CD4-positive, alpha-beta T cell treated with Interferon alpha-2 for 1 hour (primary cell): ENCODE measurements at places on chromosomes 6 and 20.

DNA sequence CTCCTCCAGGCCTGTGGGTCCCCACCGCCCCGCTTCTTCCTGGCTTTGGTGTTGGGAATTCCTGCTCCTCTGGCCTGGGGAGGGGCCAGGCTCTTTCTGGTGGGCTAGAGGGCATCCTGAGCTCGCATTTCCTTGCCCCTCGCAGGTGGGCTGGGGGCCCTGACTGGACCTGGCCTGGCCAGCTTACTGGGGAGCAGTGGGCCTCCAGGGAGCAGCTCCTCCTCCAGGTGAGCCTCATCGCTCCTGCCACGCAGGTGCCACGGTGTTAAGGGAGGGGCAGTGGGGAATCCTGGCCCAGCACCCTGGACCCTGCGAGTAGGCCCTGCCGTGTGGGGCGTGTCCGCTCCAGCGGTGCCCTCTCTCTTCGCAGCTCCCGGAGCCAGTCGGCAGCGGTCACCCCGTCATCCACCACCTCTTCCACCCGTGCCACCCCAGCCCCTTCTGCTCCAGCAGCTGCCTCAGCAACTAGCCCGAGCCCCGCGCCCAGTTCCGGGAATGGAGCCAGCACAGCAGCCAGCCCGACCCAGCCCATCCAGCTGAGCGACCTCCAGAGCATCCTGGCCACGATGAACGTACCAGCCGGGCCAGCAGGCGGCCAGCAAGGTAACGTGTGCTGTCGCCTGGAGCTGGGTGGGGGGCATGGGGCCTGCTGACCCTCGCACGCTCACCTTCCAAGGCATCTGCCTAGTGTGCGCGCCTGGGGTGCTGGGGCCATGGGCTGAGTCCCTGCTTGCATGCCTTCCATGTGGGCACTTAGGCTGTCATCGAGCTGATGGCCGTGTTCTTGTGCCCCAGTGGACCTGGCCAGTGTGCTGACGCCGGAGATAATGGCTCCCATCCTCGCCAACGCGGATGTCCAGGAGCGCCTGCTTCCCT lies 4.7 kb downstream of the ADRM1 start:
- DNase-seq = no peak

DNA sequence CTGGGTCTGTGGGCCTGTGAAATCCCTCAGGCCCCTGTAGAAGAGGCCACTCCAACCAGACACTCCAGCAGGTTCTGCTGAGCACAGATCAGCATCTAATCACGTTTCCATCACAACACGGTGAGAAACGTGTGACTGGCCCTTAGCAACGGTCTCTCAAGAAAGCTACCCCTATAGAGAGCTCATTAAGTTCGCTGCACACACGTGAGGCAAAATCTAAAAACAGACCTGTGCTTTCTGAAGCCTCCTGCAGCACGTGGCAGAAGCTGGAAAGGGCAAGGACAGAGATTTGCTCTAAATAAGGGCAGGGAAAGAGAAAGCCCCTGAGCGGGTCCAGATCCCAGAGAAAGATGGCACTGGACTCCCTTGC lies 56.5 kb downstream of the GPR6 start:
- DNase-seq = no peak

GRCh38 chr6:80544976-80545722 lies 438.7 kb downstream of the BCKDHB start:
- DNase-seq = no peak

GRCh38 chr6:144578385-144579350 lies 293.5 kb downstream of the UTRN start:
- DNase-seq = no peak

- DNase-seq = no peak
These were observed 201.0 kb upstream of the CST7 start for GRCh38 chr20:24747881-24748595.

DNA sequence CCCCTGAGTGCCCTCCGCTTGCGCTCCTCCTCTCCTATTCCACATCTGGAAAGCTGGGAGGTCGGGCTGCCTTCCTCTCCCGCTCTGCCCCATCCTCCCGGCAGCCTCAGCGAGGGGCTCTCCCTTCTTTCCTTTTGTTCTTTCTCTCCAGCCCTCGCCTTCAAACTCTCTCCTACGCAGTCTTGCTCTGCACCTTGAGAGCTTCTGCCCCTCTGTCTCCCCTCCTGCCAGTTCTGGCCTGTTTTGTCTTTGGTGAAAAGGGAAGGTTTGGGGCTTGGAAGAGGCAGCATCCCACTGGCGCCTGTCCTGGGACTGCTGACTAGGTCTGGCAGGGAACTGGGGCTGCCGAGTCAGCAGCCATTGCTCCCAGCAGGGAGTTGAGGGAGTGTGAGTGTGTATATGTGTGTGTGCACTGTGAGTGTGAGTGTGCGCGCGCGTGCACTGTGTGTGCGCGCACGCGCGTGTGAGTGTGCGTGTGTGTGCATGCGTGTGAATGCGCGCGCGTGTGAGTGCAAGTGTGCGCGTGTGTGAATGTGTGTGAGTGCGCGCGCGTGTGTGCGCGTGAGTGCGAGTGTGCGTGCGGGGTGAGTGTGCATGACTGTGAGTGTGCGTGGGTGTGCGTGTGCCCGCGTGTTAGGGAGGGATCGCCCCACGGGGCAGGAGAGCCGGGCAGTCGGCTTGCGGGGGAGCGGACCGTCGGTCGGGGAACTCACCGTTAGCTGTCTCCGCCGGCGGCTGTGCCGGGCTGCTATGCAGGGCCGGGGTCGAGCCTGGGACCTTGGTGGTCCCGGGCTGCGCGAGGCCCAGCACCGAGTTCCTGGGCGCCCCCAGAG lies 523 bp downstream of the CPXM1 start:
- DNase-seq = peak; percentile 9

DNA sequence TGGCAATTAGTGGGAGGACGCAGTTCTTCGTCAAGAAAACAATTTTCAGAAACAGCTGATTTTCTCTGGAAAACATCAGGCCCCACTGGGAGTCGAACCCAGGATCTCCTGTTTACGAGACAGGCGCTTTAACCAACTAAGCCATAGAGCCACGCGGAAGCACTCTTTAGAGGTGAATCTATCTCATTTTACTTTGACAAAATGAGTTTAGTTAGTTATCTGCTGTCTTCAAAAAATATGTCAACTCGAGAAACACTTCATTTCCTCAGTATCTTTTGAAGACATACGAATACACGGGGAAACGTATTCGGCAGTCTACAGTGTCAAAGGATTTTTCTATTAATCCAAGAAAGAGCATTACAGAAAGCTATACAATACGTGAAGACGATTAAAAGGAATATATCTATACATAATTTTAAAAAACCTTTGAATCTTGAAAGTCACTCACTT lies 26.7 kb downstream of the GPX6 start:
- DNase-seq = no peak

DNA sequence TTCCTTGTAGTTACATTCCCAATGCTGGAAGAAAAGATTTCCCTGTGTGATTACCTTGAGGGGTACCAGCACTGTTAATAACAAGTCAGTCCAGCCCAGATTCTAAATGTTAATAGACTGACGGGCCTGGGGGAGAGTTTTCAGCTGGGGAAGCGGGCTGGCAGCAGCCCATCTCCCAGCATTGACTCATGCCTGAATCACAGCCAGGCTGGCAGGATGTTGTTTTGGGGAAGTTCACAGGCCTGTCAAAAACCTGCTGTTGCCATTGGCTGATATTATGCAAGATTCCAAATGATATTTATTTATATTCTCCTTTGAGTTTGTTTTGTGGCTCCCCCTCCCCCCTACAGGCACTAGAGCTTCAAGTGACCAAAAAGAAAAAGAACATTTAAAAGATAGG lies 213.9 kb upstream of the CNR1 start:
- no peak for DNase-seq

DNA sequence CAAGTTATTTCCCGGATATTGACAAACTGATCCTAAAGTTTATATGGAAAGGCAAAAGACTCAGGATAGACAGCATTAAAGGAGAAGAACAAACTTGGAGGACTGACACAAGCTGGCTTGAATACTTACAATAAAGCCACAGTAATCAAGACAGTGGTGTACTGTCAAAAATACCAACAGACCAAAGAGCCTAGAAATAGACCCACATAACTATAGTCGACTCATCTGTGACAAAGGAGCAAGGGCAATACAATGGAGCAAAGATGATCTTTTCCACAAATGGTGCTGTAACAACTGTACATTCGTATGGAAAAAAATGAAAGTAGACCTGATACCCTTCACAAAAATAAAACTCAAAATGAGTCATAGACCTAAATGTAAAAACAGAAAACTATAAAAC lies 46.0 kb downstream of the ABHD12 start:
- no peak for DNase-seq

DNA sequence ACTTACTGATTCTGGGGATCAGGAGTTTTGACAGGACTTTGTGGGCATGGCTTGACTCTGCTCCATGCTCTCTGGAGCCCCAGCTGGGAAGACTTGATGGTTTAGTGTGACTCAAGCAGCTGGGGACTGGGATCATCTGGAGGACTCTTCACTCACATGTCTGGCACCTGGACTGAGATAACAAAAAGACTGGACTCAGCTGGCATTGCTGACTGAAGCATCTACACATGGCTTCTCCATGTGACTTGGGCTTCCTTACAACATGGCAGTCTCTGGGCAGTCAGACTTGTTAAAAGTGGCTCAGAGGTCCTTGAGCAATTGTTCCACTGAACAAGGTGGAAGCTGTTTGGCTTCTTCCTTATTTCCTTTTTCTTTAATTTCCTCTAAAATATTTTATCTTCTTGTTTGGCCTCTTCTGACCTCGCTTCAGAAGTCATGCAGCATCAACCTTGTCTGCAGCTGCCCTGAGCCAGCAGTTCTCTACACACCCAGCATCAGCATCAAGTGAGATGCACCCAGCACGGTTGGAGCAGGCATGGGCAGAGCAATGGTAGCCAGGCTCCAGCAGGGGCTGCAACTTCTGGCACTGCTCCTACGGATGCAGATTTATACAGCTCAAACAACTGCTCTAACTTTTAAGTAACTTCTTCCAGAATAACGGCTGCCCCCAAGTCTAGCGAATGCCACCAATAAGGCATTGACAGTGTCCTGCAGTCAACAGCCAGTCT lies 5.6 kb upstream of the HM13 start:
- DNase-seq = no peak

DNA sequence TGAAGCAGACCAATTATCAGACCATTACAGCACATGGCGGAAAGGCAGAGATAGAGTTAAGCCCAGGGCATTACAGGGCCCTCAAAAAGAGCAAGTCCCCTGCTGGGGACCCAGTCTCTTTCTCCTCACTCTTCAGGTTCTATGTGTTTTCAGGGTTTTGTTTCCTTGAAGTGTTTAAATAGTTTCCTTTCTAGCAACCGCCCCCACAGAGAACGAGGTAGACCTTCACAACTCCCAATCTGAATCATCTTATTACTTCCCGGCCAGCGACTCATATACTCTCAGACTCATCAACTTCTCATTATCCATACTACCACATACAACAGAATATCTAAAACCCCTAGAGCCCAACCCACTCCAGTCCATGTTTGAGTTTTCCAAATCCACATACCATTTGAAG lies 526.6 kb upstream of the ARID1B start:
- no peak for DNase-seq

DNA sequence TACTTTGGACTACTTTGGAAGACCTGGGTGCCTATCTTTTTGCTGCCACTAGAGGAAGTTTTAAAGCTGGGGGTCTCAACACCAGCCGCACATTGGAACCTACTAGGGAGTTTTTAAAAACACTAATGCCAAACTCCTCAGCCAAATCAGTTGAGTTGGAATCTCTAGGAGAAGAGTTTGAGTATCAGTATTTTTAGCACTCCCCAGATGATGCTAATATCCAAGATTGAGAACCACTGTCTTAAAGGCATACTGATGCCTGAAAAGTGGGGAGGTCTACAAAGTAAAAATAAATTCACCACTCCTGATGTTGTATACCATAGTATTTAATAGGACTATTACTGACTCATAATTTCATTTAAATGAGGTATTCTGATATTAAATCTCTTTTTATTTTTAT lies 62.9 kb upstream of the COL21A1 start:
- no peak for DNase-seq

DNA sequence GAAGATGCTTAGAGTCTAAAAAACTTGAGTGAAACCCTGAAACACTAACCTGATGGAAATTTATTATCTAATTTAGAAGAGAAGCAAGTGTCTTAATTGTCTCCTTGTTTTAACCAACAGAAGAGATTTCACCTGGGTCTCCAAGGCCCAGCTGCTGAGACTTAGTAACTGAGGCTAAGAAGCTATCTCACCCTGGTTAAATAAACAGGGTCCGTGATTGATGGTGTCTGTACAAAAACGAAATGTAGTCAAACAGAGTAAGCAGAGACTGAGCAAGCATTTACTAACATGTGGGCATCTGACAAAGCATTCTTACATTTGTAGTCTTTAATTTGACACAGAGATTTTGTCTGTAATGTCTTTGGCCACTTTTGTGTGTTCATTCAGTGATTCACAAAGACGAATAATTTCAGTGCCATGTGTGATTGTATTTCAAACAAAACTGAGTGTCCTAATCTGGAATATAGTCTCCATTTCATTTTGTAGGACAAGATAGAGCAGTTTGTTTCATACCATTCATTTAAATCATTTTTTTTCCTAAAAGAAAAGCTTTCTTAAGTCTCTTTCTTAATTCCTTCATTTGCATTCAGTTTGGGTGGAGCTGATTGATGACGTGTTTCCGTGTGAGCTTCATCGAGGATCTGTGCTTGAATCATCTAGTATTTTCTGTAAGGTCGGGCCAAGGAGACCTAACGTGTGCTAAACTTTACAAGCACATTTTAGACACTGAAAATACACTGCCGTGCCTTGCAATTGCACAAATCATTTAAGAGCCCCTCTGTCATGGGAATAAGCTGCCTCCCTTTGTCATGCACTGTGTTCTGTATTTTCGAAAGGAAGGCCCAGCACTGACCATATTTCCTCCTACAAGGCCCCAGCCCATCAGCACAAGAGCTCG lies 170.6 kb upstream of the QKI start:
- DNase-seq = no peak

- DNase-seq = no peak
These were observed 178.0 kb downstream of the TAF4 start for GRCh38 chr20:61887596-61888093.

GRCh38 chr6:45555981-45556771 lies 178.4 kb upstream of the SUPT3H start:
- no peak for DNase-seq
